ENCODE measurements at places on chromosomes 11 and 22. TPM values are rescaled to one million over a fixed set of nuclear protein-coding genes. Genes with fewer than 3 reads are reported as not detected.

DNA sequence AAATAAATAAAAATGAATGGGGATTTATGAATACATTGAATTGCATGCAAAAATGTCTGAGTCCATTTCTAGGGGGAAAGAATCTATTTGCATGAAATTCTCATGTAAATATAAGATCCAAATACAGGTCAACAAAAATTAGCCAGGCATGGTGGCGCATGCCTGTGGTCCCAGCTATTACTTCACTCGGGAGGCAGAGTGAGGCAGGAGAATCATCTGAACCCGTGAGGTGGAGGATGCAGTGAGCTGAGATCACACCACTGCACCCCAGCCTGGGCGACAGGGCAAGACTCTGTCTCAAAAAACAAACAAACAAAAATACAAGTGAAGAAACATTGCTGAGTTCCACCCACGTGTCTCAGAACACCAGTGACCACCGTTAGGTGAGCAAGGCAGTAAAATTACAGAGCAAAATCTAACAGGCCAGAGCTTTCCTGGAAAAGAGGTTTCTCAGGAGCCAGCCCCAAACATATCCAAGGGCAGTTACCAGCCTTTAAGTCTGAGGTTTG, 17.3 kb downstream of the PACSIN2 start:
- no peak for DNase-seq

DNA sequence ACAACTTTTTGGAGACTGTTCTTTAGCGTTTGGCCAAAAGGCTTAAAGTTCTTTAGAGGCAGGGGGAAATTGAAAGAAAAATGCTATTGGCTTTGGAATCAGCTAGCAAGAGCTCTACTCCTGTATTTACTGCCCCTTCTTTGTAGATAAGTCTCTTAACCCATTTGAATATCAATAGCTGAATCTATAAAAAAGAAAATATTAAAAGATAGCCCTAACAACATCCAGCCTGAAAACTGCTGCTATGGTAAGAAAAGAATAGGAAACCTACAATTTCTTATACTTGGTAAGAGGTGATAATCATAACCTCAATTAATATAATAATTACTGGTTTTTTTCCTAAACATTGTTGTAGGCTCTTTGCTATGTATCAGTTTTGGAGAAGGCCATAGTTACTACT, at the start of gene OR5B12:
OR5B12 (minus strand) TSS at position 101 of the 400 bp plus-strand sequence. CDS start 2,085 bp downstream, outside the sequence.
- DNase-seq, result no peak

DNA sequence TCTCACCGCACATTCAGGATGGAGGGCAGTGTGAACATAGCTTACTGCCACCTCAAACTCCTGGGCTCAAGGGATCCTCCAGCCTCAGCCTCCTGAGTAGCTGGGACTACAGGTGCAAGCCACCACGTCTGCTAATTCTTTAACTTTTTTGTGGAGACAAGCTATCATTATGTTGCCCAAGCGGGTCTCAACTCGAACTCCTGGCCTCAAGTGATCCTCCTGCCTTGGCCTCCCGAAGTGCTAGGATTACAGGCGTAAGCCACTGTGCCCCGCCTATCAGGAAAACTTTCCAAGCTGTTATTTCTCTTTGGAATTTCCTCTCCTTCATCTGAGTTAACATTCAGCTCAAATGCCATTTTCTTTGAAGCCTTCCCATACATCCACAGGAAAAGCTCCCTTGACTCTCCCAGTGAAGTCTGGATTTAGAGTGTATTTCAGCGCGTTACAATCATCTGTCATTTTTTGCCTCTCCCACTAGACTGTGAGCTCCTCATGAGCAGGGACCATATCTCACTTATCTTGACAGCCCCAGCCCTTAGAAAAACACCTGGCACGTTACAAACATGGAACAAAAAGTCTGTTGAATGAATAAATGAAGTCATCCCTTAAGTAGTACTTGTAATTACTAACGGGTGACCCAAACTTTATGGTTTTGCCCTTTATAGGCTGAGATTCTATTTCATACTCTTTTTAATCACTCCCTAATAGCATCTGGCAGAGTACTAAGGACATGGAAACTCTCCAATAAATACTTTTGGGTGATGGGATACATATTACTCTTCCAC, 2.2 kb downstream of the MRTFA start:
- no peak for DNase-seq

DNA sequence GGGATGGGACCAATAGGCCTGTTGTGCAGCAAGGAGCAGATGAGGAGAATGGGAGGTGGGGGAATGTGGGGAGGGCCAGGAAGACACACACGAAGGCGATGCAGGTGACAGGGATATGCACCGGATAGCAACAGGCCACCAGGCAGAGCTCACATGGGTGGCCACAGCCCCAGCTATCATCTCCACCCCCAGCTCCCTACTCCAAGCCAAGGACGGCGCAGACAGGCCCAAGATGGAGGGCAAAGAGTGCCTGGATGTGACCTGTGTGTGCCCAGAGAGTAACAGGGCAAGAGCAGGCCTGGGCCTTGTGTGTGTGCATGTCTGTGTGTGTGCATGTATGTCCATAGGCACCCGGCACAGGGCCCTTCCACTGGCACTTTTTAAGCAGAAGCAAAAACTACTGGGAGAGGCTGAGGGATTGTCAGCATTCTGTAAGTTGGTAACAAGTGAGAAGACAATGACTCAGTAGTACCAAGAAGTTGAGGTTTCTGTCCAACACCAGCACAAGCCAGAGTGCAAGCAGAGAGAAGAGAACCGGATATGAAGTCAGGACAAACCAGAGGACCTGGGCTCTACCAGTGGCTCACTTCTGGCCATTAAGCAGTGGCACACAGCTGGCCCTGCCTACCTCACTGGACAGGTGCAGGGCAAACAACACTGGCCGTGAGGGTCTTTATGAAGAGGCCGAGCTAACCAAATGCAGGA, 36.4 kb downstream of the NRXN2 start:
- no peak for DNase-seq

Gene DUSP8
- 15.4 TPM for polyA plus RNA-seq

Gene TRIM3
- polyA plus RNA-seq, result 3.6 TPM

Gene NAALADL1
- 67.5 TPM for polyA plus RNA-seq
